Muscle of back (tissue), 13 donors: ENCODE measurements at places on chromosomes 2 and 18. TPM values are rescaled to one million over a fixed set of nuclear protein-coding genes. Genes with fewer than 3 reads are reported as not detected.

Gene MEP1B
- polyA plus RNA-seq = not detected

Gene ASB18
- polyA plus RNA-seq = 4.9 TPM

Gene CD8B2
- not detected for polyA plus RNA-seq

Gene C1QL2
- polyA plus RNA-seq = not detected

Gene DCDC2C
- 0.44 TPM for polyA plus RNA-seq

Gene ALKAL2
- 2.4 TPM for polyA plus RNA-seq

Gene DSG4
- not detected for polyA plus RNA-seq
